Urothelium cell line (cell line): ENCODE measurements at places on chromosomes 6 and 20.

DNA sequence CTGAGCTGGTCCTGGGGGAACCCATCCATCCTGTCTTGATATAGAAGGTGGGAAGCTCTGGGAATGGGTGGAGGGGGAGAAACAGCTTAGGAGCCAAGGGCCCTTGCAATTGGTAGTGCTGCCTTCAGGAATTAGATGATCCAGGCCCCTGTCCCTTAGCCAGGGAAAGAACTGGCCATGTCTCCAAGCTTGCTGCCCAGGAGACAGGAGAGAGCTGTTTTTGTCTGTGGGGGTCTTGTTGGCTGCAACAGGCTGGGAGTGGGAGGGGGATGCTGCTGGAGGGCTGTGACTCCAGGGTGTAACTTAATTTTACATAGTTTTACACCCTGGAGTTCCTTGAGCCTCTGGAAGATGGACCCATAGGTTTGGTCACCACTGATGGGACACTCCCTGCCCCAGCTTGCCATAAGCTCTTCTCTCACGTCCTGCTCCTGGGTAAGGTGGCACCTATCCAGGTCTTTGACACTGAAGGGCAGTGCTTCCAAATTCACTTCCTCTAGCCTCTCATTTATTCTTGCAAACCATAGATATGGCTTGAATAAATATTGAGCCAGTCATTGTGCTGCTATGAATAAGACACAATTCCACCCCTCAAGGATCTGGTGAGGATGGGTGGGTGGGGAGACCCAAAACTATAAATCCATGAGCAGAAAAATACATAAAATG lies 16.8 kb downstream of the VEGFA start:
- DNase-seq = no peak

DNA sequence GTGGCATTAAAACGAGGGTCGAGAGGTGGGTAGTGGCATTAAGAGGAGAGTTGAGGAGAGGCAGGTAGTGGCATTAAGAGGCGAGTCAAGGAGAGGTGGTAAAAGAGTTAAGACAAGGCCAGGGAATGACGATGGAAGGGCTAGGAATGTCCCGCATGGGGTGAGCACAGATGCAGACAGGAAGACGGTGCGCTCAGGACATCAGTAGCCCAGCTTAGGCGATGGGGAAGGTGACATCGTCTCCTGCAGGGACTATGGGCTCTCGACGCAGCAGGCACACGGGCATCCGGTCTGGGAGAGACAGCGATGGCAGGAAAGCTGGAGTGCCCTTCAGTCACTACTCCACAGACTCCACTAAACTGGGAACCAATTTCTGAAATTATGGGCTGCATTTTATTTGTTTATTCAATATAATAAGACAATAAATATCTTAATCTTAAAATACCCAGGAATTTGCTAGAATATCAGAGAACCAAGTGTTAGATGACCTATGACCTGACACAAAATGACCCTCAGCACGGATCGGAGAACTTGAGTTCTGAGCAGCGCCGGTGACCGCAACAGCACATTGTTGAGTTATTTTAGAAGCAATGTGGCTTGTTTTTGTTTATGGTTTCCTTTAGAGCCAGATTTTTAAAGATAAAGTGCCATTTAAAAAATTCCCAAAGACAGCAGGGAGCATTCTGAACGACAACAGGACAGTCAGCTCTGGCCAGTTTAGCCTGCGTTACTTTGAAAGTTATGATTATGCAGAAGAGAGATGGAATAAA lies 177.7 kb downstream of the SMOC2 start:
- DNase-seq = no peak

DNA sequence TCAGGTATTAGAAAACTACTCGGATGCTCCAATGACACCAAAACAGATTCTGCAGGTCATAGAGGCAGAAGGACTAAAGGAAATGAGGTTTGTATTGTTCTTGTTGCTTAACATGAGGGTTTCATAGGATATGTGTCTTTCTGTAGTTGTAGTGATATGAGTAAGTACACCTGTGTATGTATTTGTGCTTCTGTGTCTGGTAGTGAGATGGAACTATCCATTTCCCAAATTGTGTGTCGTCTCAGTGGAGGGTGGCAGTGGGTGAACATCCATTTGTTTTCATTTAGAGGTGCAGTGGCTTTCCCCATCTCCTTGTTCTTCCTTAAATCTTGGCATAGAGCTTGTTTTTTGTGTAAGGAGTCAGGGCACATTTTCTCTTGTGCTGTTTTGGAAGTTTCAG lies 8.2 kb downstream of the ASXL1 start:
- DNase-seq = no peak

- no peak for DNase-seq
Measured at GRCh38 chr6:161037873-161038228, 46.3 kb downstream of the MAP3K4 start.

GRCh38 chr20:16501301-16501700 lies 71.9 kb downstream of the KIF16B start:
- no peak for DNase-seq

DNA sequence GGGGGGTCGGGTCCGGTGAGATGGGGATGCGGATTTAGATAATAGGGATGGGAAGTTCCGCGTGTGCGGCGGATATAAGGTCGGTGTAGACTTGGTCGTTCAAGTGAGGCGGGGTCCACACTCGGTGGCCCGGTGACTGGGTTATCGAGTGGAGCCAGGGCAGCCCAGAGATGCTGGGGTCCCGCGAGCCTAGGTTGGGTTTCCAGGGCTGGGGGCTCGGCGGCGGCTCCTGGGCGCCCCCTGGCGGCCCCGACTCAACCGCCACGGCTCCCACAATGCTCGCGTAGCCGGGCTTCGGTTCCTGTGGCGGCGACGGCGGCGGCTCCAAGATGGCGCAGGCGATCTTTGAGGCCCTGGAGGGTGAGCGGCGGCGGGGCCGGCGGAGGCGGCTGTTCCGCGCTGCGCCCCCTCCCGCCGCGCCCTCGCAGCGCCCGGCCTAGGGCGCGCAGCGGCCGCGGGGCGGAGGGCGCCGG lies at the start of gene ZNF341:
ZNF341 (plus strand) TSS at position 304 of the 473 bp plus-strand sequence; CDS start at position 330, 26 bp downstream.
- DNase-seq = peak; percentile 92

DNA sequence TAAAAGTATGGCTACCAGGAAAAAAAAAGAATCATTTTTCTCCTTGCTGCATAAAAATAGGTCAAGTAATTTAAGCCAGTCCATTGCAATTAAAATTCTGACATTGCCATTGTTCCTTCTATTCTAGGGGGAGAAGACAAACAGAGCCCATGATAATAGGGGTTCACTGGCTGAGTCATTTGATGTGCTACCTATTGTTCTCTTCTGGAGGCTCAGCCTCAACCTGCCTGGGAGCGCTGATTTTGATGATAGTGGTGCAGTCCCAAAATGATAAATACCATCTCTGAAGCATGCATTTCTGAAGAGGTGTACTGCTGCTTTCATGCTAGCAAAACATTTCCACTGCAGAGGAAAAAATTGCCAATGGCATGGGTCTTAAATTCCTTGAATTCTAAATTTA lies 5.8 kb downstream of the CITED2 start:
- no peak for DNase-seq

DNA sequence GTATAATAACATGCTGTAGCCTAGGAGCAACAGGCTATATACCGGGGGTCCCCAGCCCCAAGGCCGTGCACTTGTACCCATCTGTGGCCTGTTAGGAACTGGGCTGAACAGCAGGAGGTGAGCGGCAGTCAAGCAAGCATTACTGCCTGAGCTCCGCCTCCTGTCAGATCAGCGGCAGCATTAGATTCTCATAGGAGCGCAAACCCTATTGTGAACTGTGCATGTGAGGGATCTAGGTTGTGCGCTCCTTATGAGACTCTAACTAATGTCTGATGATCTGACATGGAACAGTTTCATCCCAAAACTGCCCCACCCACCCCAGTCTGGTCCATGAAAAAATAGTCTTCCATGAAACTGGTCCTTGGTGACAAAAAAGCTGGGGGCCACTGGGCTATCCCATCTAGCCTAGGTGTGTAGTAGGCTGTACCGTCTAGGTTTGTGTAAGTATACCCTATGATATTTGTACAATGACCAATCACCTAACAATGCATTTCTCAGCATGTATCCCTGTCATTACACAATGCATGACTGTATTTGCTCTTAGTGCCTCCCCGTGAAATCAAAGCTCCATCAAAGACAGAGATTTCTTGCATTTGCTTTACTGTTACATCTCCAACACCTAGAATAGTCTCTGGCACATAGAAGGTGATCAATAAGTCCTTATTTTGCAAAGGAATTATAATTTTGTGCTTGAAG lies 30.8 kb downstream of the NHSL1 start:
- DNase-seq = no peak

- DNase-seq = no peak
Measured at GRCh38 chr6:135464634-135465033, 32.9 kb downstream of the AHI1 start.

- no peak for DNase-seq
Measured at GRCh38 chr6:154284313-154284853, 72.2 kb downstream of the IPCEF1 start.
